ENCODE measurements at places on chromosomes 5 and 9. TPM values are rescaled to one million over a fixed set of nuclear protein-coding genes. Genes with fewer than 3 reads are reported as not detected.
A peak's percentile ranks its signal among the peaks of the same experiment; 100 is the strongest.

The SRA1 gene
- 47.3 TPM for total RNA-seq

GRCh38 chr5:55895346-55895745, 44.2 kb downstream of the IL31RA start:
- no peak for DNase-seq
- no peak overlapping the region for H3K4me3 ChIP-seq
- no peaks in the 10 kb centered on the region for H3K36me3 ChIP-seq
- no peak overlapping the region for H3K27ac ChIP-seq

DNA sequence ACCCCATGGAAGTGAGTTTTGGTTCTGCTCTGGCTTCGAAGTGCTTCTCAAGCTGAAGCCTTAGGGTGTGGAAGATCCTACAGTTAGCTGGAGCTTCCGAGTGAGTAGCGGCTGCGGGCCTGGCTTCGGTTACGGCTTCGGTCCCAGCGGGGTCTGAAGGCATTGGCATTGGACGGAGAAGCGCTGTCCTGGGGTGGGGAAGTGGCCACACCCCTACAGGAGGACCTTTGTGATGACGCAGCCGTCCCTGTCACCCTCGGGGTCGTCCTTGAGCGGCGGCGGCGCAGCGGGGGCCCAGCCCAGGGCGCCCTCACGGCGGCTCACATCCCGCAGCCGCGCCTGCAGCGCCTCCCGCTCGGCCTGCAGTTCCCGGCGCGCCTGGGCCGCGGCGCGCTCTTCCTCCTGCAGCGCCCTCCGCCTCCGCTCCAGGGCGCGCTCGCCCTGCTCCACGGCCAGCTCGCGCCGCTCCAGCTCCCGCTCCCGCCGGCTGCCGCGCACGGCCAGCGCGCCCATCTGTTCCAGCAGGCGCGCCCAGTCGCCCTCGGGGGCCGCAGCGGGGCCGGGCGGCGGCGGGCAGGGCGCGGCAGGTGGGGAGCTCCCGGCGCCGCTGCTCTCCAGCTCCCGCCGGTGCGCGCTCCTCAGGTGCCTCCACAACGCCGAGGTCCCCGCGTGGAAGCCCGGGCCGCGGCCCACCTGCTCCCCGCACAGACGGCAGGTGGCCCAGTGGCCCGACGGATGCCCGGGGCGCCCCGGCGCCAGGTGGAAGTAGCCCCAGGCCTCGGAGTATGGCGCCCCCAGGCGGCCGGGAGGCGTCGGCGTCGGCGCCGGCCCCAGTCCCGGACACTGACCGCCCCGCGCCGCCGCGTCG, 9.9 kb downstream of the ZBED3 start:
- peak; percentile 82 for DNase-seq
- peak overlapping the region; percentile 31 for H3K4me3 ChIP-seq
- H3K4me1 ChIP-seq = peaks cover 11% of the 10 kb centered on the region

DNA sequence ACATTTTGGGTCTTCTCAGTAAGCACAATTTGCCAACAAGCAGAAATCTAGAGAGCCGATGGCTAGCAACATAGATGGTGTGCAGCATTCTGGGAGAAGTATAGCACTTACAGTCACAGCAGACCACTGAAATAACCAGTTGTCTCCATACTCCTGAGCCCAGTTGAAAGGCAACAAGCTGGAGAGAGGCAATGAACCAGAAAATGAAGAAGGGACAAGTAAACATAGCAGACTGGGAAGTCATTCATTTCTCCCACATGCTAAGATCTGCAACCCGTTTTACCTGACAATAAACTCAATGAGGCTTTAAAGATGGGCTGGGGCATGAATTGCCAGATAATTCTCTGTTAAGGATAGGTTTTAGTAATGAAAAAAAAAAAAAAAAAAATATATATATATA, 575.6 kb upstream of the GRAMD2B start:
- no peaks in the 10 kb centered on the region for H3K4me1 ChIP-seq
- no peak overlapping the region for H3K27ac ChIP-seq
- no peak for DNase-seq
- H3K27me3 ChIP-seq = no peaks in the 10 kb centered on the region
- H3K36me3 ChIP-seq = no peaks in the 10 kb centered on the region

GRCh38 chr5:103422756-103423155, 139.8 kb downstream of the NUDT12 start:
- no peaks in the 10 kb centered on the region for H3K36me3 ChIP-seq
- peaks cover 17% of the 10 kb centered on the region for H3K27me3 ChIP-seq
- no peak overlapping the region for H3K27ac ChIP-seq
- DNase-seq = no peak
- H3K4me1 ChIP-seq = no peaks in the 10 kb centered on the region
- H3K4me3 ChIP-seq = no peak overlapping the region

DNA sequence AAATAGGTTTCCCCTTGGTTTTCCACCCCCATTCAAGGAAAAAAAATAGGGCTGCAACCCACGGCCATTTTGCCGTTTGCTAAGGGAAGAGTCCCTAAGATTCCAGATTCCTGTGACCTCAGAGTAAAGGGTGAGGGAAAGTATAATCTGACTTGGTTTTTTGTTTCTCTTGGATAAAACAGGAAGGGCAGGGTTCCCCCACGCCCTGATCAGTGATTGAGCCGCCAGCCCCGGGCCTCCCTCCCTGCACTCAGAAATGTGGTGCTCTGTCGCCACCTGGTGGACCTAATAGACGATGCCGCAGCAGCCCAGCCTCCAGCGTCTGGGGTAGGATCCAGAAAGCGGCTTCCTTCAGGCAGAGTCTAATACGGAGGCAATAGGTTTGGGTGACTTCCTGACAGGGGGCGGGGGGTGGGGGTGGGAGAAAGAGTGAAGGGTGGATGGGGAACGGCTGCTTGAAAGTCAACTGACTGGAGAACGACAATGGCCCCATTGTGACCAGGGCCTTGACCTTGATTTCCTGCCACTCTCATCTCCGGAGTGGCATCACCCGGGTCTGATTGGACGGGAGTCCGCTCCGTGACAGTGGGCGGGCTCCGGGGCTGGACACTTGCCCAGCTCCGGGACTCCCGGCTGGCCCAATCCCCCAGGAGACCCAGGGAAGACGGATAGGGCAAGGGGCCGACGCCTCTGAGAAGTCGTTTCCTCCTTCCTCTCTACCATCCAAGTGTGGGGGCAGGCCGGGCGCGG, 17.8 kb upstream of the CYSTM1 start:
- H3K27me3 ChIP-seq = no peaks in the 10 kb centered on the region
- peak overlapping the region; percentile 22 for H3K4me3 ChIP-seq
- H3K4me1 ChIP-seq = peaks cover 5% of the 10 kb centered on the region
- DNase-seq = peak; percentile 94

- no peaks in the 10 kb centered on the region for H3K36me3 ChIP-seq
- peak; percentile 52 for DNase-seq
- peak overlapping the region; percentile 76 for H3K4me3 ChIP-seq
- H3K27ac ChIP-seq = peak overlapping the region; percentile 34
Observed at GRCh38 chr9:127612939-127613582, 984 bp downstream of the STXBP1 start.

GRCh38 chr9:129252937-129253802, 75.1 kb upstream of the IER5L start:
- H3K27me3 ChIP-seq = no peaks in the 10 kb centered on the region
- no peak overlapping the region for H3K27ac ChIP-seq
- H3K4me3 ChIP-seq = no peak overlapping the region
- no peaks in the 10 kb centered on the region for H3K36me3 ChIP-seq
- peaks cover 6% of the 10 kb centered on the region for H3K4me1 ChIP-seq

- no peak overlapping the region for H3K27ac ChIP-seq
- H3K27me3 ChIP-seq = no peaks in the 10 kb centered on the region
- H3K36me3 ChIP-seq = no peaks in the 10 kb centered on the region
Observed at GRCh38 chr9:126420643-126421564, 94.3 kb downstream of the MVB12B start.

GRCh38 chr9:37107701-37108100, 12.7 kb upstream of the ZCCHC7 start:
- no peak overlapping the region for H3K4me3 ChIP-seq
- no peak for DNase-seq
- peaks cover 26% of the 10 kb centered on the region for H3K4me1 ChIP-seq
- peaks cover 2% of the 10 kb centered on the region for H3K27me3 ChIP-seq

DNA sequence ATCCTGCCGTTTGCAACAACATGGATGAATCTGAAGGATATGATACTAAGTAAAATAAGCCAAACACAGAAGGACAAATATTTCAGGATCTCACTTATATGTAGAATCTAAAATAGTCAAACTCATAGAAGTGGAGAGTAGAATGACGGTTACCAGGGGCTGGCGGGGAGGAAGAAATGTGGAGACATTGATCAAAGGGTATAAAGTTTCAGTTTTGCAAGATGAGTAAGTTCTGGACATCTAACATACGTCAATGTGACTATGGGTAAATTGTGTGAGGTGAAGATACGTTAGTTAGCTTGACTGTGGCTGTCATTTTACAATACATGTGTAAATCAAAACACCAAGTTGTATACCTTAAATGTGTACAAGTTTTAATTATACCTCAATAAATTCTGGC, 200.3 kb downstream of the SNX18 start:
- DNase-seq = peak; percentile 56
- H3K36me3 ChIP-seq = no peaks in the 10 kb centered on the region
- H3K4me1 ChIP-seq = peaks cover 30% of the 10 kb centered on the region
- no peaks in the 10 kb centered on the region for H3K27me3 ChIP-seq
- H3K27ac ChIP-seq = peak overlapping the region; percentile 35
- H3K4me3 ChIP-seq = no peak overlapping the region

- no peak overlapping the region for H3K4me3 ChIP-seq
- no peak for DNase-seq
- peaks cover 9% of the 10 kb centered on the region for H3K36me3 ChIP-seq
- no peak overlapping the region for H3K27ac ChIP-seq
- H3K4me1 ChIP-seq = no peaks in the 10 kb centered on the region
Observed at GRCh38 chr9:35042081-35042604, 30.3 kb downstream of the VCP start.
